ENCODE measurements at places on chromosomes 2 and 18.

GRCh38 chr18:34609986-34610648 lies 100.0 kb upstream of the DTNA start:
- DNase-seq, result no peak

DNA sequence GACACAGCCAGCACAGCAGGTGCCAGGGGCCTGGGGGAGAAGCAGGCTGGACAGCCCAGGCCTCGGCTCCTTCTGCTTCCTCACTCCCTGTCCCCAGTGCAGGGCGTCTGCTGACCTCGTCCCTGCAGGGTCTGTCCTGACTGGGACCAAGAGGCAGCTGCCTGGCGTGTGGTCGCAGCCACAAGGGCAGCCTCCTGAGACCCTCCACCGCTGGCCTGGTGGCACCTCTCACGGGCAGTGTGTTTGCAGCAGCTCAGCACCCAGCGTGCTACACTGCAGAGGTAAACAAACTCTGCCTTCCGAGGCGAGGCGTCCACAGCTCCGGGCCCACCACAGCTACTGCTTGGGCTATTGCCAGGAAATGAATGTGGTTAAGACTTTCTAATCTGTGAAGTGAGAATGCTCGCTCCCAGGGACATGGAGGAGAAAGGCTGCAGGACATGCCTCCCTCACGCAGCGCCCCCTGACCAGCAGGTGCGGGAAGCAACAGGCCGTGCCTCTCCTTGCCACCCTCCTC lies 46.1 kb upstream of the HPCAL1 start:
- peak; percentile 48 for DNase-seq

DNA sequence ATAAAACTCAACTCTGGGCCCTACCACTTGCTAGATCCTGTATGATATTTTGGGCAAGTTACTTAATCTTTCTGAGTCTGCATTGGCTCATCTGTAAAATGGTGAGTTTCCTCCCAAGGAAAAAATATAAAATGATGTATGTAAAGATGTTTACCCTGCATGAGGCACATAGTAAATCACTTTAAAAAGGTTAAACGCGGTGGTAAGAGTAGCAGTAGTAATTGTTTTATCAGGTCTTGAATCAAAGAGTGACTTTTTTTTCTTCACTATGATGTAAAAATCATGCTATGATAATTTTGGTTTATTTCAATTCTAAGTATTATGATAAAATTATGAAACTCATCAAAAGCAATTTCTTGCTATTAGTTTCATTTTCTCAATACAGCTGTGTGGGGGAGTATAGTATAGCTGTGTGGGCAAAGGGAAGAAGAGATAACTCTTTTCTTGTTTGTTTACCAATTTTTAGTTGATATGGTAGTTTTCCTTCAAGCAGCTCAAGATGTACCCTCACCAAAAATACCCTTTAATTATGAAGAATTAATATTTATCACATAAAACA lies 10.7 kb downstream of the ARHGAP15 start:
- no peak for DNase-seq

DNA sequence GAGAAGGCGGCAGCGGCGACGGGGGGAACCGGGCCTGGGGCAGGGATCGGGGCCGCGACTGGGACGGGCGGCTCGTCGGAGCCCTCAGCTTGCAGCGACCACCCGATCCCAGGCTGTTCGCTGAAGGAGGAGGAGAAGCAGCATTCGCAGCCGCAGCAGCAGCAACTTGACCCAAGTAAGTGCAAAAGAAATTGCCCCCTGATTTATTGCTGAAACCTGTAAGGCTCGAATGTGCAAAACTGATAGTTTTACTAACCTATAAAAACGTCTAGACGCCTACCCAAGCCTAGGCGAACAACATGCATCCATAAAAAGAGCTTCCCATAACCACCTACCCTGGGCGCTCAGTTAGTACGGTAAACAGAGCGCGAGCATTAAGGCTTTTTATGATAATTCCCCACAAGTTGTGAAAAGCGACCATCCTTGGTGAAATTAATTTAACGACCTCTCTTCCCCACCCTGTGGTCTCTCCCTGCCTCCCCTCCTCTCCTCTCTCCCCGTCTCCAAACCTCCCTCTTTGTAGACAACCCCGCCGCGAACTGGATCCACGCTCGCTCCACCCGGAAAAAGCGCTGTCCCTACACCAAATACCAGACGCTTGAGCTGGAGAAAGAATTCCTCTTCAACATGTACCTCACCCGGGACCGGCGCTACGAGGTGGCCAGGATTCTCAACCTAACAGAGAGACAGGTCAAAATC lies 1.0 kb downstream of the HOXD9 start:
- no peak for DNase-seq

DNA sequence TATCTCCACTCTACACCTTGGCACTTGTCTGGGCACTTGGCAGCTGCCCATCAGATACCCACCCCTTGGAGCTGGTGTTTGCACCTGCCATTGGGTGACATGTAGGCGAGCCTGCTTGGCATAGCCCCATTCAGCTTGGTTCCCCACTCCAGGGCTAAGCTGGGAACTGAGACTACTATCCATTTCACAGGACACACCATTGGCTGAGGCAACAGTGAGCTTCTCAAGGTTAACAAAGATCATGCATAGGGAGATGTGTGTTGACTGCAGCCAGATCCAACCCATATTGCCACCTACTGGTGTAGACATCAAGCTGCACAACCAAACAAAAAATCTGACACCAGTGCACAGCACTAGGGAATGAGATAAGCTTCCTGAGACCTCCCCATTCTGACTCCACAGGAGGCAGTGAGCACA lies 1389.8 kb upstream of the TMEFF2 start:
- peak; percentile 46 for DNase-seq

GRCh38 chr2:5691985-5692529 lies at the start of gene SOX11:
Gene SOX11, plus strand, starts transcription at chr2:5692384. Its CDS starts 338 bp downstream, at chr2:5692722.
- peak; percentile 97 for DNase-seq

GRCh38 chr2:236711440-236711839 lies 141.8 kb downstream of the ACKR3 start:
- DNase-seq, result peak; percentile 86

DNA sequence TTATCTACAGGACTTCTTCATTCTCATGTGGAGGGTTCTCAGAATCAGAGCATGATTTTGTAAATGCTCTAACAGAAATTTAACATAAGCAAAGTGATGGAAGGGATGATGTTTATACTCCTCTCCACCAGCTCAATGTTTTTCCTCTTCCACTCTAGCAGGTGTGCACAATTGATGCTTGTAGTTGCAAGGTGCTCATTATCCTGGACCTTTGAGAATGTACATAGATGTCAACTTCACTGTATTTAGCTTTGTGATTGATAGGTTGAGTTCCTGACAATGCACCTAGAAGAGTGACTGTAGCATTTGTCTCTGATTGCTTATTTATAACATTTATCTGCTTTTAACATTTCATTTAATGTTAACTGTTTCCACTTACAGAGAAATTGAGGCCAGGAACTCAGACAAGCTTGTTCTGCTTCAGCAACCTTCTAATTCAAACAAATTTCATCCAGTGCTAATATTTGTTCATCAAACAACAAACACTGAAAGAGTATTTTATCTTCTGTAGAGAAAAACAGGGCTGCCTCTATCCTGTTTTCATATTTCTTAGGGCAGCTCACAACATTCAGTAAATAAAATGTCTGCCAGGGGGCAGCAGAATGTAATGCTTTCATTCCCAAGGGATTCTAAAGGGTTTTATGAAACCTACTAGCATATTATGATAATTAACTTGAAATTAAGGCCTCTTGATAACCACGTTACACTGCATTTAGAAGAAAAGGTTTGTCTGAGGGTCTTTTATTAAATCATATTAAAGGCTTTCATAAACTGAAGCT lies 127.9 kb upstream of the NOL4 start:
- no peak for DNase-seq

GRCh38 chr2:231043796-231044195 lies 6.5 kb downstream of the C2orf72 start:
- no peak for DNase-seq

GRCh38 chr18:41992066-41992465 lies 37.0 kb downstream of the PIK3C3 start:
- DNase-seq, result peak; percentile 31

GRCh38 chr2:26609205-26609631 lies 31.9 kb downstream of the CIB4 start:
- DNase-seq, result no peak

DNA sequence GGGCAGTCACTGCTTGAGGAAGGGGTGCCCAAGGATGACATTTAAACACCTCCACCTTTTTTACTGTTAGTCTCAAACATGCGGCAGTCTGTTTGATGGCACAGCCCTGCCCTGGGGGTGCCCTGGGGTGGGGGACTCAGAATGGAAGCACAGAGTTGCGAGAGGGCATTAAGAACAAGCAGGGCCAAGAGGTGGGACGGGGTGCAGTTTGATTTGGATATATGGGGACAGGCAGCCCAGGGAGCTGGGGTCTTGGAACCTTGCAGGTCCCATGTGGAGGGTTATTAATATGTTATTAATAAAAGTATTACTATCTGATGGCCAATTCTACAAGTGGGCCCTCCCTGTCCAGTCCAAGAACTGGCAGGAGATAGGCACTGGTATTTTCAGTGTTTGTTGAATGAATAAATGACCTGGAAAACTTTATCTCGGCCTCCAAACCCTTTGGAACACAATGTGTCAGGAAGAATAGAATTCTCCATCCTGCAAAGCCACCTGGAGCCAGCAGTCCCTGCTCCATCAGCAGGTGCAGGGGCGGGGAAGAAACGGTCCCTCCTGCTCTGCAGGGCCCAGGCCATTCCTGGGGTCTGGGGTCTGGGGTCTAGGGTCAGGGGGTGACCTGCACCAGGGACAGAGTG lies 25.2 kb downstream of the SDC1 start:
- DNase-seq, result no peak

DNA sequence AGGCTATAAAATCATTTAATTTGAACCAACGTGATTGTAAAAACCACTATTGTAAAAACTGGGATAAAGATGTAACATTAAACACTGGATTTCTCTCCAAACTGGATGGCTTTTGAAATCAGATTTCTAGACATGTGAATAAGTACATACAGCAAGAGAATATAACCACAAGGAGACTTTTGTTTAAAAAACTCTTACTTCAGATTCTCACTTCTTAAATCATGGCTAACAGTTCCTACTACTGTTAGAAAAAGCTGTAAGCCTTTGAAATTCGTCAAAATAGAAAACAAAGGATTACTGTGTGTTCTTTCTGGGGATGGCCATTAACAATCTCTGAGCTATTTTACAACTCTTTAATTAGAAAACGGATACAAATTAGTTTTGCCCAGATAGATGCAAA lies 39.4 kb upstream of the SH3BP4 start:
- no peak for DNase-seq

DNA sequence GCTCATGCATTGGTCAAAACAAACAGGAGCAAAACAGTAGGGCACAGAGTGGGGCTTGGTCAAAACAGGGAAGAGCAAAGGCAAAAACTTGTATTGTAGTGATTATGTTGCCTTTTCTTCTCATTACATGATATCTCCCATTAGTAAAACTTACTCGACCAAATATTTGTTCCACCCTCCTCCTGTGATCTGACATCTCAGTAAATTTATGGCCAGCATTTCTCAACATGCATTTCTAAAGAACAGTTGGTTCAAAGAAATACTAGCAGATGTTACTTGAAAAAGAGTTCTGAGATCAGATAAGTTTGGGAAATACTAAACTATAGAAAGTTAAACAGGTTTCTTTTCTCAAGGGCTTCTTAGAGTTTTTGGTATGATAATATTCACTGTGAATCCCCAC lies 423.1 kb downstream of the FIGN start:
- DNase-seq, result peak; percentile 5

DNA sequence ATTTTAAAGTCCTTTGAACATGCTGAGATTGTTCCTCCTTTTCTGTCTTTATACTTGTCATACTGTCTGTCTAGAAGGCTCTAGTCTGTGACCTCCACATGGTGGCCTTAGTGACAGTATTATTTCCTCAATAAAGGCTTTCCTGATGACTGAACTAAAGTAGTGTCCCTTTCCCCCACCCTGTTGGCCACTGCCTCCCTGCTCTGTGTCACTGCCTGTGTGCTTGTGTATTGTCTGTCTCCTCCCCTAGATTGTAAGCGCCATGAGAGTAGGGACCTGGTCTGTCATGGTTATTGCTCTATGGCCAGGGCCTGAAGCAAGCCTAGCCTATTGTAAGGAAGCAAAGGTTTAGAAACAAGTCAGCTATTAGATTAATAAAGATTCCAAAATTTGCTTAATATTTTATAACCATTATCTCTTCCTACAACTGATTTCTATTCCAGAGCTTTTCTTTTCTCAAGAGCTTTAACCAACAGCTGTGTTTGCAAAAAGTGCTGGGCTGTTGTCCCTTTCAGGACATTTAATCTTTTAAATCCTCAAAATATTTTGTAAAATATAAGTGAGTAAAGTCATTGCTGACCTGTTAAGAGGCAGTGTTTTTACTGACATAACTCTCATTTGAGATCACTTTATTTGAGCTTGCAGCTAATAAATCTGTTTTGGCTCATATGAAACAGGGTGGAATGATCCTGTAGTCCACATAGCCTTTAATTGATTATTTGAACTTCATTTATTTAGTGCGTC lies 35.5 kb downstream of the DIS3L2 start:
- DNase-seq, result no peak

GRCh38 chr2:63698786-63699548 lies 110.2 kb downstream of the MDH1 start:
- peak; percentile 76 for DNase-seq

DNA sequence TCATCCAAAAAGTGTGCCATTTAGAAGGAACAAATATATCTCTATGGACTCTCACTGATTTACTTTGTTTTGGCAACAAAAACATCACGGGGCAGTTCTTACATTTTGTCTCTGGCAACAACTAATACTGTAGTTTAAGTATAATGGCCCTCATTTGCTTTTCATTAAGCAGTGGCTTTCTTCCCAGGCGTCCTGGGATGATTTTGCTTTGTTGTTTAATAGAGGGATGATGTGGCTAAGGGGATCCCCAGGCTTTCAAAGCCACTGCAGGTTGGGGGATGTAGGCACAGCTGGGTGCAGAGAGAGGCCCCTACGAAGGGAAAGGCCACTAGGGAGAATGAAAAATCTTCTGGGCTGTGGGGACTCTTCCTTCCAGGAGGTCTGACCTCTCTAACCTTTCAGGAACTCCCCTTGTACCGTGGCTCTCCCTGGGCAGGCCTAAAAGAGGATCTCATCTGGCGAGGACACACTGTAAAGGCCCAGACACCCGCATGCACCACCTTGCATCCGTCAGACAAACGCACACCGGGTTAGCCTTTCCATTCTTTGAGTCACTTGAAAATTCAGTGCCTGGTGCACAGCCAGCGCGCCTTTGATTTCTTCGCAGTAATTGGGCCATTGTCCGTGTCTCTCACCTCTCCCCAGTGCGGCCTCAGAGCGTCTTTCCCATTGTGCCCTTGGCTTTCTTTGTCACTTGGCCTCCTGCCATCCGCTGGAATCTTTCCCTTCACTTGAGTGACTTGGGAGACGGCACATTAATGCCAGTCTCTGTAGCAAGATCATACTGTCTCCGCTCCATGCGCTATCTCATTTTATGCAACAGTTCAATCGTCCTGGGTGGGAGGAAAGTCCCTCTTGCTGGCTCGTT lies 40.3 kb upstream of the AFF3 start:
- no peak for DNase-seq

DNA sequence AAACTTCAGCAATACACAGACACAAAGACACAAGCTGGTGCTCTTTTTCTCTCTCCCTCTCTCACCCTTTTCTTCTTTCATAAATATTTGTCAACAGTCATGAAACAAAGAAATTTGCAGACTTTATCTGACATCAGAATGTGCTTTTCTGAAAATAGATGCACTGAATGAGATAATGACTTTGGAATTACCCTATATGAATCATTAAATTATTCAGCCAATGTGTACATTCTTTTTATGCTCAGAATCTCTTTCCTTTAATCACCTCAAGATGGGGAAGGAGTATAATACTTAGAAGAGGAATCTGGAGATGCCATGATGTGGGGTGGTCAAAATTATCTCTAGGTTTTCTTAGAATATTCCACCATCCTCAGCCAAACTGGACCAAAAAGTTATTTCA lies 289.9 kb downstream of the LRRTM1 start:
- no peak for DNase-seq
